ENCODE measurements at places on chromosomes 12 and 14.

DNA sequence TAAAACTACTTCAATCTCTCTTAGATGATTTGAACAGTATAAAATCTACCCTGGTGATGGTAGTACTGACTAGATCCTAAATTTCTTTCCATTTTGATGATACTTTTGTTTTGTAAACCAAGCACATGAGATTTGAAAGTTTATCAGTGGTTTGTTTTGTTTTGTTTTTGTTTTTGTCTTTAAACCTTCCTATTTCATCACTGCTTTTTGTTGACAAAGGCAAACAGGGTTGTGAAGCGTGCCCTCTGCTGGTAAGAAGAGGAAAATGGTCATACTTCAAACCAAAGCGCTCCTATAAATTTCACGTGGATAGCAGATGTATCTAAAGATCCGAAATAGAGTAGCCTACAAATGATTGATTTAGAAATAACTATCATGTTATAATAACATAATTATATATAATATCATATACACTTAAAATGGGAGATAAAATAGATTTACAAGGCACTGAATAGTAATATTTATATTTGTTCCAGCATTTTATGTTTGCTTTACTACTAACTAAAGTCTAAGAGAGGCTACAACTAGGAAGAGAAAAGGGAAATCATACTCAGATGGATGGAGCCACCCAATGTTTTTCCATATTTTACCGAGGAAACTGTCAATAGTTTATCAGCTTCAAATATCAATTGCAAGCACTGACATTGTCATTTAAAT, 254.0 kb upstream of the USP15 start:
- DNase-seq = peak; percentile 45

DNA sequence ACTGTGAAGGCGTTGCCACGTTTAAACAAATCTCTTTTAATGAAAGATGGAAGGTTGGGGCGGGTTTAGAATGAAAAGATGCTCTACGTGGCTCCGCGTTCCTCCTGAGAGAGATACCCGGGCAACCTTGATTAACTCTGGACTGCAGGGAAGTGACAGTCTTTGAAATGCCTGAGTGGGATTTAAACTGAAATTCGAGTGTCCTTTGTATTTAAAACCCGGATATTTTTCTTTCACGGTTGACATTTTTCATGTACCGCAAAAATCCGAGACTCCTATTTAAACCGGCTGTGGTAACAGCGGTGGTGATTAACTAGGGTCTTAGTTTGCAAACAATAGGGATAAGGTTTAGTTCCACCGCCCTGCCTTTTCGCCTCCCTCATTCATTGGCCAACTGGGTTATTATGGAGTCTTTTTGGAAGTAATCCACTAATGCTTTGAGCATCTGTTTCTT, 707 bp downstream of the G2E3 start:
- peak; percentile 68 for DNase-seq

DNA sequence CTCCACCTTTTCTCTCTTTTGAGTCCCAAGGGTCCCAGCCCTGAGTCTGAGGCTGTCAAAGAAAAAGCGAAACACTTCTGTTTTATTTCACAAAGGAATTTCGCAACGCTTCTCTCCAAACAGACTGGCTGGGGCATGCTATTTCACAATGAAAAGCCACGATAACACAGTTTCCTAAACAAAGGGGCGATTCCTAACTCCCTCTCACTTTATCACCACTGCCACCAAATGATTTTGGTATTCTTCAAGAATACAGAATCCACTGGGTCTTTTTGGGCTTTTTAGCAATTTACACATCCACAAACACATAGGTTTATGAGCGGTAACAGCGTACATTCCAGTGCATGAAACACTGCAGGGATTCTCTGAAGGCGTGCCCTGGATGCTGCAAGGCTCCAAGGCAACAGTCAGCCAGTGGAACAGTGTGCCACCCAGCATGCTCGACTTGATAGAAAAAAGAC, 161.2 kb downstream of the DAD1 start:
- DNase-seq = no peak

GRCh38 chr12:116320791-116321217, 43.3 kb upstream of the MED13L start:
- no peak for DNase-seq

DNA sequence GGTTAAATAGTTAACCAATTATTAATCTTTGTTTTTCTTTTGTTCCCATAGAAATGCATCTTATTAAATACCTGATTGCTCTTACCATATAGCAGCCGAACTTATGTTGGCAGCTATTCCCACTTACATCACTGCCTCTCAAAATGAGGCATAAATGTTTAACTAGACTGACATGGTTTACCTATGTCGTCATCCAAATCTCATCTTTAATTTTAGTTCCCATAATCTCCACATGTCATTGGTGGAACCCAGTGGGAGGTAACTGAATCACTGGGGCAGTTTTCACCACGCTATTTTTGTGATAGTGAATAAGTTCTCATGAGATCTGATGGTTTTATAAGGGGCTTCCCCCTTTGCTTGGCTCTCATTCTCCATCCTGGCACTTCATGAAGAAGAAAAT, 499.2 kb upstream of the ATP2B1 start:
- DNase-seq = no peak

DNA sequence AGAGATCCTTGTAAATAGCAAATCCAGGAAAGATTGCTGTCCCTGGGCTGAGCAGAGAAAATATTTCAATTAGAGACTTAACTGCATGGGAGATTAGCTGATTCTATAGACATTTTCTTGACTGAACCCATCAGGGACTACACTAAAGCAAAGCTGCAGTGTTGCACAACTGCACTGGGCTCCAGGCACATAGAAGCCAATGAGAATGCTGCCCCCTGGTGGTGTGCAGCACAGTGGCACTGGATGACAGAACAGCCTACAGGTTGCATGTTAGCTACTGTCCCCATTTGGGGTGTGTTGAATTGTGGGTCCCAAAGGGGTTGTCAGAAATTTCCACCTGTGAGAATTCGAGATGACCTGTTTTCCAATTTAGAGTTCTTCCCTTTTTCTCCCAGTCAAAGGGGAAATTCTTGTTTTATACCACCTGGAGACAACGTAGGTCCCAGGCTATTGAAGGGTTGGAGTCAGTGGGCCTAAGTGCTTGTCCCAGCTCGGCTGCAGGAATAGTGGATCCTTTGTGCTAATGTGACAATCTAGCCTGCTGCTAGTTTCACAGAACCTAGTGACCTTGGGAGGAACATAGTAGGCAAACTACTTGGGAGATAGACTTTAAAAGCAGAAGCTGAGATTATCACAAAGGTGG, 114.7 kb downstream of the SLC8A3 start:
- peak; percentile 83 for DNase-seq

DNA sequence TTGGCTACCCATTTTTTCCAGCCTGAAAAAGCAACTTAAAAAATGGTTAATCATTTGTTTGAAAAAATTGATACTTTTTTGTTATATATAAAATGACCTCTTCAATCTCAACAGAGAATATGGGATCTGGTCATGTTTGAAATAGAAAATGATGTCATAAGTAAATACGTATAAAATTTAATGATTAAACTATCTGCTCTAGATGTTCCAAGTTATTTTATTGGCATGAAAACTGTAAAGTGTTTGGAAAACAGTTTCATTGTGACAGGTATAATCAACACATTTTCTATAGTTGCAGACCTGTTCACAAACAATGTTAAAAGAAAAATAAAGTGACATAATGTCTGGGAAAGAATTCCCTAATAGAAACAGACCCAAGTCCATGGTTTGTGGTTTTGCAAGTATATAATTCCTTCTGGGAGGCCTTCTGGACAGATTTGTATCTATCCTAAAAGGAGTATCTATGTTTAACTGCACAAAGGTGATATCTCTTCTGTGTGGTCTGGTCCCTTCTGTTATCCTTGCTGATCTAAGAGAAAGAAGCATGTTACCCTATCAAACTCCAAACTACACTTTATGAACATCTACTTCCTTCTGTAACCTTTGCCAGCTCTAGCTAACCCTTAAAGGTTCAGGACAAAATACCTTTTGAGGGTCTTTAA, 39.5 kb upstream of the LRIG3 start:
- DNase-seq = no peak

DNA sequence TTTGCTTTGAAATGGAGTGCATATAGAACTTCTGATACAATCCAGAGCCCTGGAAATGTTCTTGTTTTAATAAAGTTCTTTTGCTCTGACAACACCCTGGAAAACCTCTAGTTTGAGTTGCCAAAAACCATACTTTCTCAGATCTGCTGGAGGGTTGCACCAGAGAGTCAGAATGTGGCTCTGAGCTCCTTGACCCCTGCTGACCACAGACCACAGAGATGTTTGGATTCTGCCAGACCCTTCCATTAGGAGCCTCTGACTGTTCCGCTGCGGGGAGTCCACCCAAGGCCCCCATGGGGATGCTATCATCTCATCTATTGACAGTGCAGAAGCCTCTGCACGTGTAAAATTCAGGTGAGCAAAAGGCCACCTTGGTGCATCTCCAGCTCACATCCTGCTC, 332.6 kb downstream of the GLT1D1 start:
- no peak for DNase-seq

- DNase-seq = no peak
Observed at GRCh38 chr14:20905676-20906075, 14.5 kb downstream of the RNASE3 start.

GRCh38 chr14:90513161-90514014, 116.6 kb downstream of the CALM1 start:
- DNase-seq = no peak

DNA sequence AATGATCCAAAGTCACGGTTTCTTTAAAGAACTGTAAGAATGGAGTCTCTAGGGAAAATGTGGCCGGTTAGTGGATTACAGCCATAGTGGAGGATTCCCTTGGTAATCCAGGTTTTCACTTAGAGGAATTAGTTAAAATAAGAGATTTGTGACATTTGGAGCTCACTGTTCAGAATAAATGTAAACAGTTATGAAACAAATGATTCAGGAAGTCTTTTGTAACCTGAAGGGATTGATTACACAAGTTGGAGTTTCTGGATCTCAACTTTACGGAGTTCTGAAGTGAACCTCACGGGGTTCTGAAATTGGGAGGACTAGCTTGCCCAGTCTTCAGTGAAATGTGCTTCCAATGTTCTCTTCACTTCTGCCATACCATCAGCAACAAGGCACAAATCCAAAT, 234.4 kb upstream of the FKBP4 start:
- DNase-seq = no peak

DNA sequence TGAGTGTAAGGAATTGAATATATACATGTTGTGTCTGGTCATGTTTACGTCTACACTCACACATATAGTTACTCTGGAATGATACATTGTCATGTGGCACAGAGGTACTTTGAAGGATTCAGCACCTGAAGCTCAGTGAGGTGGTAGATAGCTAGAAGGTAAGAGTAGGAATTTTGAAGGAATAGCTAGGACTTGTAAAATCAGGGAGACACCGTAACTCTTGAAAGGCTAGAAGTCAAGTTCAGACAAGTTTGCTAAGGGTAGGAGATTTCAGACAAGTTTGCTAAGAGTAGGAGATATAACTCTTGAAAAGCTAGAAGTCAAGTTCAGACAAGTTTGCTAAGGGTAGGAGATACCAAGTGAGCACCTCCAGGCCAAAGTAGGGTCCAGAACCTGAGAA, 14.0 kb upstream of the NRXN3 start:
- DNase-seq = no peak

GRCh38 chr14:55851301-55851700, 266.9 kb upstream of the PELI2 start:
- no peak for DNase-seq

DNA sequence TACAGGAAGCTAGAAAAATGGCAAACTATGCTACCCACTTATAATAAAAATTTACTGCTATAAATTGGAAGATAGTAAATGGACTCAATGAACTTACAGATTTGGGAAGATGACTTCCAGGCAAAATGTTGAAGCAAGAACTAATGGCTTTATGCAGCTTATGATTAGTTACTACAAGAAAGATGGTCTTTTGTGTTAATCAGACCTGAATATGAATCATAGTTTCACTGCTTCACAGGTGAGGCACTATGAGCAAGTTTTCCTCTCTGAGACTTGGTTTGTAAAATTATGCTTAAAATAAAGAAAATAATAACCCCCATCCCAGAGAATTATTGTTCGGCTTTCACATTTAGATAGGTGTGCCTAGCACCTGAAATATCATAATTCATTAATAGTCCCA, 19.8 kb upstream of the DCN start:
- DNase-seq = no peak

GRCh38 chr12:107033758-107034739, 47.1 kb upstream of the MTERF2 start:
- DNase-seq = no peak

GRCh38 chr12:26246483-26247164, 51.3 kb downstream of the SSPN start:
- DNase-seq = no peak

- DNase-seq = no peak
Observed at GRCh38 chr12:59660148-59660547, 64.3 kb downstream of the SLC16A7 start.

GRCh38 chr14:69573205-69573830, 1.4 kb downstream of the CCDC177 start:
- DNase-seq = no peak

GRCh38 chr14:49623941-49624839, 3.6 kb downstream of the MGAT2 start:
- no peak for DNase-seq

- DNase-seq = no peak
Observed at GRCh38 chr14:66238969-66239368, 247.2 kb upstream of the CCDC196 start.

GRCh38 chr14:70887207-70887681, 20.0 kb upstream of the PCNX1 start:
- DNase-seq = no peak

DNA sequence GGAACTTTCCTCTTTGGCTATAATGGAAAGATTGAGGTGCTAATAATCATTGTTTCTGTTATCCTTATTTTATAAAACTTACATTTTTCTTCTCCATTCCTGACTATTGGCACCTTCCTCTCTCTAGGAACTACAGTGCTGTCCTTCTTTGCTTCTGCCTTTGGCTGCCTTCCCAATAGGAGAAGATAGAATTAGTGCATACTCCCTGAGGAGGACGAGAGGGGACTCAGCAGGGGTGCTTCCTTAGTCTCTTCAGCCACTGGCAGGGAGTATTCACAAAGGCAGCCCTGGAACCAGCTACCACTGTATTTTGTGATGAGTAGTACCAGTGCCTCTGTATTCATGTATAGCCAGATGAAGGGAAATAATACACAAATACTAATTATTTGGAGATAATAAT, 208.5 kb downstream of the FOXG1 start:
- no peak for DNase-seq
